ENCODE measurements at places on chromosomes 2 and 18.

DNA sequence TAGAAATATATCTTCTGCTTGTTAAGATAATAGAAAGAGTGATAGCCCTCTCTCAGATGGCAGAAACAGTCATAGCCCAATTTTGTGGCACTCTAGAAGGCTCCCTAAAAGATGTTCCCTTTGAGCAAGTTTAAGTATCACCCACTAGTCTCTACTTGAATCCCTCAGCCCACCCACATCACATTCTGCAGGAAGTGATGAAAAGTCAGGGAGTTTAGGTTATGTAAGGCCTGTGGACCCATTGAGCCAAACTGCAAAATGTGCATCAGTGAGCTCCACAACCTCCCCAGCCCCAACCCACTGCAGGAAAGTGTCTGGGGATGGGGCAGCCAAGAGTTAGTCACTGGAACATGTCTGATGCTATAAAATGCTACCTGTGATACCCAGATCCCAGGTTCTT lies 25.6 kb downstream of the ANKRD44 start:
- no peak for DNase-seq

DNA sequence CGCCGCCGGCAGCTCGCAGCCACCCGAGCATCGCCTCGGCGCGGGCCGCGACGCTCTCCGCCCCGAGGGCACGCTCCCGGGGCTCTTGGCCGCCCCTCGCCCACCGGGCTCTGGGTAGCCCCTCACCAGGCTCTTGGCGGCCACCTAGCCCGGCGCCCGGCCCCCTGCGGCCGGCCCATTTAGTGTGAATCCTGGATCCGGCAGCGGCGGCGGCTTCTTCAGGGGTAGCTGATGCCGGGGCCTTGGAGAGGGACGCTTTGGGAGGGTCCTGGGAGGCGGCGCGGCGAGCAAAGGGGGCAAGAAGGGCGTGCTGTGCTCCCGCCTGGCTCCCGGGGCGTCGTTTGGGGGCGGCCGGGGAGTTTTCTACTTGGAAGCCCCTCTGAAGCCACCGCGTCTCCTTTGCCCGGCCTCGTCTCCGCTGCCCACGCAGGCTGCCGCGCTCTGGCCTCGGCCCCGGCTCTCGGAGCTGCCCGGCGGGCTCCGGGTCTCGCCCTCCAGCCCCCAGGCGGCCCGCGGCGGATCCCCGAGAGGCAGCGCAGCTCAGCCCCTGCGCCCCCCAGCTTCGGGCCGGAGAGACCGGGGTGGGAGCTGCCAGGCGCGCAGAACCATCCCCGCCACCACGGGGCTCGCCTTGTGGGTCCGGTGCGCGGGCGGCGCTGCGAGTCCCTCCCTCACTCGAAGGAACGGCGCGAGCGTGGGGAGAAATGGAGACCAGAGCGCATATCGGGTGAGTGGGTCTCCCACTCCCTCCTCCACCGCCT lies 509 bp downstream of the PIEZO2 start:
- no peak for DNase-seq

- DNase-seq: no peak
Observed at GRCh38 chr2:235300368-235301201, 193.3 kb upstream of the AGAP1 start.

DNA sequence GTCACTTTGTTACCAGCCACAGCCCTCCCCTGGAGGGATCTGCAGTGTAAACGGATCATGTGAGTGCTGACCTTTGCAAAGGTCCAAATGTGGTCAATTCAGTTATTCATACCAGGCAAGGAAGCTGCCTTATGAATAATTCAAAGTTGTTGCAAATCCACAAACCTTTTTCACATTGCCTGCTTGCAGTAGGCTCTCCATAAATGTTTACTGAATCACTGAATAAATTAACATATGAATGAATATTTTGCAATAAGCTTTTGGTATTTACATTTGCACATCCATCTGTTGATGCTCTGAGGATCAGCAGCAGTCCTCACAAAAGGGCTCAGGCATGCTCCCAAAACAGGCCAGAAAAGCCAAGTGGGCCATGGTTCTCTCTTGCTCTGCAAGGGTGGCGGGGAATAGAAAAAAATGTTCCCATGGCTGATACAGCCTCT lies 156.8 kb downstream of the VAPA start:
- DNase-seq: no peak

DNA sequence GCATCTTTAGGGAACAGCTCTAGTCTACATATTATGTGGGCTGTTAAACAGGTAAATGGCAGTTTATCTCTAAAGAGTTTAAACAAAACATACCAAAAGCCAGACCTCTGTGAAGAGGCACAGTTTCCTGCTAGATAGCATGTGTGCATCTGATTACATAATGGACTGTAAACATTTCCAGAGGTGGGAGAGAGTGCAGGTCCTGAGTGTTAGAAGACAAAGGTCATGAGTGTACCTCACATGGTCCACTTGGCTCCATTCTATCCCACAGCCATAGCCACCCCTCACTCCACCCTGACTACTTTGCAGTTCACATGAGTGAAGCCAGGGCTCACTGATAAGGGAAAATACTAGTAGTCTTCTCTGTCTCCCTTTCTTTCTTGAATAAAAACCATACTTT lies 233.4 kb downstream of the MTX2 start:
- DNase-seq: no peak

DNA sequence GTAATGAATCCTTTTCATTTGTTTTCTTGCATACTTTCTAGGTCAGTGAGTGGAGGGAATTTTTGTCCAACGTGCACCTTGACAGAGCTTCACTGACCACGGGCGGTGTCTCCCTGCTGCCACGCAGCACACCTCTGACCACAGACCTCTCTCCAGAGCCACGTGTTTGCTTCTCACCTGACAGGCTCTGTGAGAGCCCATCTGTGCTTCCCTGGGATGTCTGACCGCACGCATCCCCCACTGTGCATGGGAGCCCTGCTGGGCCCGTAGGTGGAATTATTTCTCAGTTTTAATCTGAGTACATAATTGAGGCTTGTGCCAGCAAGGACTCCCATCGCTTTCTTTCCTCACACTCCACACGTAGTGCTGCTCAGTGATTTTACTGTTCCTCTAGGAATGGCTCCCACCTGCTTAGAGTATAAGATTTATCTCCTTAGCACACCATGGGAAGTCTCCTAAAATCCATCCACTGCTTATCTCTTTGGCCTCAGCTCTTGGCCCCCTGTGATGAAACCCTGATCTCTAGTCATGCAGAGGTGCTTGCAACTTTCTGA lies 482.6 kb downstream of the TSN start:
- no peak for DNase-seq

DNA sequence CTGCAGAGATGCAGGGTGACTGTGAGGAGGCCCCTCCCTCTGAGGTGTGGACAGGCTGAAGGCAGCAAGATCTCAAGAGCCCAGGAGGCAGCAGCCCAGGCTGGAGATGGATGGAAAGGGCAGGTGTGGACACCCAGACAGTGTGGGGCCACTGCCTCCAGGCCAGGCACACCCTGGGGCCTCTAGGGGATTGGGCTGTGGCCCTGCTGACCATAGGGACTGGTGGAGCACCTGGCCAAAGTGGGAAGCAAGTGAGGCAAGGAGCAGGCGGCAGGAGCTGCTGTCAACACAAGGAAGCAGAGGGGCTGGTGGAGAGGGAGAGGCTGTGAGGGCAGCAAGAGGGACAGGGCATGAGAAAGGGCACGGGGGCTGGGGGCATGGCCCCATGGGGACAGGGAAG lies 10.8 kb downstream of the SNED1 start:
- DNase-seq: no peak

- DNase-seq: no peak
Observed at GRCh38 chr18:10916387-10916786, 233.0 kb downstream of the PIEZO2 start.

- DNase-seq: no peak
Observed at GRCh38 chr2:16215902-16216557, 275.7 kb downstream of the MYCN start.

GRCh38 chr2:15941481-15941850 lies 1.1 kb downstream of the MYCN start:
- DNase-seq: no peak

GRCh38 chr2:240704651-240705050 lies 13.0 kb downstream of the AQP12A start:
- DNase-seq: no peak

DNA sequence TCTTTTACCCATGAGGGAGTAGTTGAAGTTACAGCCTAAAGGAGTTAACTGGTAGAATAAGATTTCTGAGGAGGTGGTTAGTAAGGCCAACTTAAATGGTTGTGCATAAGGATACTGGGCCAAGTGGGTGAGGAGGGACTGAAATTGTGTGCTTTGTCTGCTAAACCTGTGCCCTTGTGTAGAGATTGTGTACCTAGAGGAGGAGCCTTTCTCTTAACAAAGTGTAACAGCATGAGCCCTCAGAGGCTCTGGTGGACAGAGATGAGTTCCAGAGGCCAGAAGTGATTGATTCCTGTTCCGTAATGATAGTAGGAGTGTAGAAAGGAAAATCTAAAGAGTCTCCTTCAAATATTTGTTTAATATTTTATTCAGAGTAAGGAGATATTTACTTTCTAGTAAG lies 42.9 kb downstream of the OTX1 start:
- DNase-seq: no peak

GRCh38 chr2:216849987-216850386 lies 9.9 kb downstream of the TNP1 start:
- no peak for DNase-seq

DNA sequence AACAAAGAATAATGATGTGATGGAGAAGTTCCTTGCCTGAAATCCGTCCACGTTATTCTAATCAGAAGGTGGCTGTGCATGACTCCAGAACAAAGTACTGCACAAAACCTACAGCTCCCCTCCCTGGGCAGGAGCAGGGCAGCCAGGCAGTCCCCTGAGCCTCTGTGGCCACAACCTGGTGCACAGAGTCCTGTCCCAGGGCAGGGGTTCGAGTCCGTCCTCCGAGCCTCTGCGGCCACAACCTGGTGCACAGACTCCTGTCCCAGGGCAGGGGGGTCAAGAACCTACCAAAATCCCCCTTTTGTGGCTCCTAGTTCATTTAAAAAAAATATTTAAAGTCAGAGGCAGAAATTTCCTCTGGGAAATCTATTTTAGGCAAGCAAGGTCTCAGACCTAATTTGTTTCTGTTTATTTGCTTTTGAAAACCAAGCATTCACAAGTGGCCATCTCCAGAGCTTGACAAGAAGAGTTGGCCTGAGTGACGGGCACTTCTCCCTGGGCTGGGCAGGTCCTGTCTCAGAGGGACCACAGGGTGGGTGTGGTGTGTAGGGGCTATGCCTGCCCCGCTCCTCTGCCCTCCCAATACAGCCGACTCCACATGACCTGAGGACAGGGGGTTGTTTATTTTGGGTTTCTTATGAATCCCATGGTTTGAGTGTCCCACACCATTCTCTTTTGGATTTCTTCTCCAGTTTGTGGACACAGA lies 255.9 kb upstream of the PXDN start:
- DNase-seq: no peak

DNA sequence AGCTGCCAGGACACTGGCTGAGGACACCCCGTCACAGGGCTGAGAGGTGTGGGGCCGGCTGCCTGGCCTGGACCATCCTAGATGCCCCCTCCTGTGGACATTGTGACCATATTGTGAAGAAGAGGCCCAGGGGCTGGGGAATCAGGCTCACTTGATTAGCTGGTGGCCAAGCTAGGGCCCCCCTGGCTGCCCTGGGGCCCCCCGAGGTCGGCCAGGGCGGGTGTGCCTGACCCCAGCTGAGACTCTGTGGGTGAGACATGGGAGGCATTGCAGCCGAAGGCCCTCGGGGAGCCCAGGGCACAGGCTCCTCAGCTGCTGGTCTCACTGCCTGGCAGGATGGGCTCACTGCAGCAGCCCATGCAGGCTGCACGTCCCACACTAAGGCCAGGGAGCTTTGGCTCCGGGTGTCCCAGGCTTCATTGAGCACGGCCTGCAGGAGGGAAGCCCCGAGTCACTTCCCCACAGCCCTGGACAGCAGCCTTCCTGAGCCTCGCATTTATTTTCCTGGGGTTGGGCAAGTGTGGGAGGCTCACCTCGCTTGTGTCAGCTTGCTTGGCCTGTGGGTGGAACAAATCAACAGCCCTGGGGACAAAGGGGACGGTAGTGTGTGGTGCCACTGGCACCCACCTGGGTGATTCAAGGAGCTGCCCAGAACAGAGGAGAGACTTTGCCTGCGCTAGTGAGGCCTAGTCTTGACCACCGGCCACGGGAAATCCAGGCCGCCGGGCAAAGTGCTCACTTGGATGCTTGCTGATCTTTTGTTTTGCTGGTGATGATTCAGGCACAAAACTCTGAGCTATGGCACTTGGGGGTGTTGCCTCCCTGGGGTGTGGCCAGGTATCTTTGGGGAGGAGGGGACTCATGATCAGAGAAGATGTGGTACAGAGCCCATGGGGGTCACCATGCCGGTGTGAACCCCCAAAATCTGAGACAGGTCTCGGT lies 1.3 kb downstream of the GAL3ST2 start:
- no peak for DNase-seq

GRCh38 chr2:64630752-64631151 lies 23.0 kb downstream of the SERTAD2 start:
- no peak for DNase-seq

DNA sequence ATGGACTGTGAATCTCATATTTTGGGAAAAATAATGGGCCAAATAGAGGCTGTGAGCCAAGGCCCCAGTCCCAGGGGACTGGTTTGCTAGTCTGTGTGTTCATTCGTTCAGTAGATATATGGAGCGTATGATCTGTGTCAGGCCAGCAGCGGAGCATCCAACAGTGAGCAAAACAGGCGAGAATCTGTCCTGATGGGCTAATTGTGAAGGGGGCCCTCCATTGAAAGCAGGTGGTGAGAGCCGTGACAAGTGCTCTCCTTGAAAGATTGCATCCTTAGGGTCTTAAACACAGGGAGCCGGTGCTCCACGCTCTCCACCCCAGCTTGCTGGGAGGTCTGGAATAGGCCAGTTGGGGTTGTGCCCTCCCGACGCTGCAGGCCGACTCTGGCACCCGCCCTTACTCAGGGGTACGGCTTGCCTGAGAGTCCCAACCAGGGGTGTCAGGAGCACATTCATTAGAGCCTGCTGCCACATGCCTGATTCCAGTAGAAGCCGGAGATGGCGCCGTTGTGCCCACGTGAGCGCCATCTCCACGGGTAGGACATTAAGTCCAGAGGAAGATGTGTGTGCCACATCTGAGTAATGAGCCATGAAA lies 213.3 kb downstream of the SH3RF3 start:
- DNase-seq: no peak

GRCh38 chr2:235325151-235325550 lies 168.7 kb upstream of the AGAP1 start:
- no peak for DNase-seq

GRCh38 chr2:224400886-224401632 lies 848 bp downstream of the FAM124B start:
- DNase-seq: no peak
